Fibroblast of skin of right quadriceps (primary cell): ENCODE measurements at places on chromosomes 3 and 15.

GRCh38 chr15:70091726-70092463 lies 5.8 kb downstream of the TLE3 start:
- no peak for DNase-seq

DNA sequence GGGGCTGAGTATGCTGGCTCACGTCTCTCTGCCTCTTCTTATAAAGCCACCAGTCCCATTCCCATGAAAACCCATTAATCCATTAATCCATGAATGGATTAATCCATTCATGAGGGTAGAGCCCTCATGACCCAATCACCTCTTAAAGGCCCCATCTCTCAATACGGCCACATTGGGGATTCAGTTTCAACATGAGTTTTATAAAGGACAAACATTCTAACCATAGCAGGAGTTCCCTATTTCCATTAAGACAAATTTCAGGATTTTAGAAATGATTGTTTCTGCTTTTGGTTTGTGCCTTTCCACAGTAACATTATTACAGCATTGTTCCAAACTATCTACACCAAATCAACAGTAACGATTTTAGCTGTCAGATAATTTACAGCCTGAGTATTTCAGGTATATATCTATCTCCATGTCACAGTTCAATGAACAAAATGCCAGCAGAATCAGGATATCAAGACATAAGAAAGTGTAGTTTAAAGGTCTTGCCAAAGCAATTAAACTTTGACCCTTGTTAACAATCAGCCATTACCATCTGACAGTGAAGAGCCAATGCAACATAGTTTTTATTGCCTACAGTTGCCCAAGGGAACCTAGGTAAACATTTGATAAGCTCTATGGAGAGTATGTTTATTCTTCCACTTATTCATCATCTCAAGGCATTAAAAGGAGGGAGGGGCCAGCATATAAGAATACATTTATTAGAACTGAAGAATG lies 3.8 kb downstream of the TSPAN3 start:
- peak; percentile 47 for DNase-seq

GRCh38 chr3:62995119-62995518 lies 119.9 kb upstream of the CADPS start:
- DNase-seq = no peak

DNA sequence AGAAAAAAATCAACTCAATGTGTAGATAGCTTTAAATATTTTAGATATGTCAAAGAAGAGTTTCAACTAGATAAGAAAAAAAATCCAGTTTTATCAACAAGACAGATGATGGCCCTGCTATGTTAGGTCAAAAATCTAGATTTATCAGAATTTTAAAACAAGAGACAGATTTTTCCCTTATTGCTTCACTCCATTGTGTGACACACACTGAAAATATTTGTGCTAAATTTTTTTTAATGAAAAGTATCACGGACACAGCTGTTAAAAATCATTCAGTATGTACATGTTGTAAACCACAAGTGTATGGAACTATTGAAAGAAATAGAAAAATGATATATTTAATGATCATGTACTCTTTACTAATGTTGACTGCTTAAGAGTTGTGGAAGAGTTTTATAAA lies 43.6 kb downstream of the FOXB1 start:
- DNase-seq = peak; percentile 17

DNA sequence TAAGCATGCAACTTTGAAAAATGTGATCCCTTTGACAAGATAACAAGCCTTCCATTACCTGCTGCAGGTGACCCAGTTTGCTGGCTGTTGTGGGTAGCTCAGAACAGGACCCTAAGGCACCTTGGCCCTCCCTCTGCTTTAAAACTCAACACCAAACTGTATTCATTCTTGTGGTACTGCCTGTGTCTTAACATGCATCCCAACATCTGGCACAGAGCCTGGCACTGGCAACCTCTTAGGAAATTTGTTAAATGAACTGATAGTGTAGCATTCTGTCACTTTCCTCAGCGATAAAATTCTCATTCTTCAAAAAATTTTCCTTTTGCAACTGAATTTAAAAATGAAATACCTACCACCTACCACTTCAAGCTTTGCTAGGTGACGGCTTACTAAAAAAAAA lies 287.3 kb upstream of the ADAMTS9 start:
- DNase-seq = no peak

- no peak for DNase-seq
Measured at GRCh38 chr3:61053781-61054496, 197.3 kb downstream of the FHIT start.

DNA sequence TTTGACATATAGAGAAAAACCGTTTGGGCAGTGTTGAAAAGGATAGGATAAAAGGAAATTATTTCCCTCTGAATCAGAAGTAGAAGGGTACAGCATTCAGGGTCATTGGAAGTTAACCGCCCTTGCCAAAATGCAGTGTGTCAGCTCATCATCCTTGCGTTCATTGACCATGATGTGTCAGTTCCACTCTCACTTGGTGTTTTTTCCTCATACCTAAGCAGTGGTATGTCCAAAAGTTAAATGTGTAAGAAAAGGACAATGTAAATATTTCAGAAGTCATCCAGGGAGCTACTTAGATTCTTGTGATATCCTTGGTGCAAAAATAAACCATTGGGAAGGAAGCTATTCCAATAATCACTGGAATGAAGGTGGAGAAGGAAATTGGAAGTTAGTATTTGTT lies 50.7 kb downstream of the MAP6D1 start:
- peak; percentile 41 for DNase-seq

DNA sequence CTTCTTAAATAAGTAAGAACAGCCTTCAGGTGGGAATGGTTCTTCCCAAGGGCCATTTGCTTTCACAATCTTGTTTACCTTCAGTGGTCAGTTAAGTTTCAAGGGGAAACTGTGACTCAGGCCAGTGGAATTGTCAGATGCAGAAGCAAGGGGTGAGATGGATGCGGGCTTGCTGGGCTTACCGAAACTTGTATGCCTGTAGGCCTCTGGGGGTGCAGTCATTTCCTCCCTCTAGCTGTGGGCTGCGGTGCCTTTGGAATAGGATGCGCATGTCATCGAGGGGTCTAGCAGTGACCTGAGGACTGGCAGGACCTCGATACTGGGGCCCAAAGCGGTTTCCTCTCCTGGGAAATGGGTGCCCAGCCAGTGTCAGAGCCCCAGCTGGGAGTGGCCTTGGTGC lies 121.6 kb downstream of the EEFSEC start:
- peak; percentile 75 for DNase-seq

- no peak for DNase-seq
Measured at GRCh38 chr3:122936335-122936734, 91.2 kb downstream of the SEMA5B start.

GRCh38 chr3:124810970-124811369 lies 76.2 kb downstream of the ITGB5 start:
- DNase-seq = no peak

DNA sequence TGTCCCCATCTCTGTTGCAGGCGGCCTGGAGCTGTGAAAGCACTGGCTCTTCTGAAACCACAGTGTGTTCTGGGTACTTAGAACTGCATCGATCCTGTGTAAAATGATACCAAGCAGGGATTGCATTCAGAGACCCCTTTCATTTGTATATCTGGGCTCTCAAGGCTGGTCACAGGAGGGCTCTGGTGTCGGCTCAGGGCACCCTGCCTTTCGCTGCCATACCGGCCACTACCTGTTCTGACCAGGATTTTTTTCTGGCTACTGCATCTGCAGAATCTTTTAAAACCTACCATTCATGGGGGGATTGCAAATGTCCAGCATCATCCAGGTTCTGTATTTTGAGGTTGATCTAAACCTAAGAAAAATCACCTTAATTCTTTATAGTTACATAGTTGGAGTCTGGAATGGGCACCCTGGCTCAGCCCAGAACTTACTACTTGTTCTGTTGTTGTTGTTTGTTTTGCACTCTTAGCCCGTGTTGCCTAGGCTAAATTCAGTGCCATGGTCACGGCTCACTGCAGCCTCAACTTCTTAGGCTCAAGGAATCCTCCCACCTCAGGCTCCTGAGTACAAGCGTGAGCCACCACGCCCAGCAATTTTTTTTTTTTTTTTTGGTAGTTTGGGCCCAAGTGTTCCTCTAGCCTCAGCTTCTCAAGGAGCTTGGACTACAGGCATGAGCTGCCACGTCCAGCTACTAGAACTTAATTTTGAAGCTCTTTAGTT lies 52.7 kb downstream of the TRIM71 start:
- no peak for DNase-seq

- DNase-seq = no peak
Measured at GRCh38 chr3:185786956-185787877, 37.6 kb downstream of the IGF2BP2 start.

DNA sequence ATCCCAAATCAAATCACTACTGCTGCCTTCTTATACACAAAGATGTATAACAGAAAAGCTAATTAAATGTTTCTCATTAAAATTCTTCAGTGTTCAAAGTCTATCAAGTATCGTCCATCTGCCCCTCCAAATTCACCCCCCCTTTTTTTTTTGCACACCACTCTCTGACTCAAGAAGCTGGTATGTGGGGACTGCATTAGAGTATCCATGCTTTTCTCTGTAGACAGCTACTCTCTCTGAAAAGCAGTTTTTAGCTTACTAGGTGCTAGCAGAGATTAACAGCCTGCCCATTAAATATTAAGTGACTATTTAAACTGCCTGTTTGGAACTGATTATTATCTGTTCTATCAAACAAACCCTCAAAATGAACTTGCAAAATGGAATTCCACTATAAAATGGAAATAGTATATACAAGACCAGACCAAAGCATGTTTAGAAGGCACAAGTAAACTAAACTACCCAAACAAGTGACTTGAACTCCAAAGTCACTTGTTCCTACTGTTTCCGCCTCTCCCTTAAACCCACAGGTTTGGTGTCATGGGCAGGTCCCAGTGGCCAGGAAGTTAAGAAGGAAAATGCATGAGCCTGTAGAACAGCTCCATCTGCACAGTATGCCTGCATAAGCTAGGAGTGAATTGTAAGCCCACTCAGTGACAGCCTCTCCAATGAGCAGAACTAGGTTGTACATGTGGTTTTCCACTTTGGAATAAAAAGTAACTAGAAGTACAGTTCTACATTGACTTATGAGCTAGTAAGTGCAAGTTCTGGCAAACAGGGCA lies 32.5 kb downstream of the GBE1 start:
- DNase-seq = peak; percentile 83

DNA sequence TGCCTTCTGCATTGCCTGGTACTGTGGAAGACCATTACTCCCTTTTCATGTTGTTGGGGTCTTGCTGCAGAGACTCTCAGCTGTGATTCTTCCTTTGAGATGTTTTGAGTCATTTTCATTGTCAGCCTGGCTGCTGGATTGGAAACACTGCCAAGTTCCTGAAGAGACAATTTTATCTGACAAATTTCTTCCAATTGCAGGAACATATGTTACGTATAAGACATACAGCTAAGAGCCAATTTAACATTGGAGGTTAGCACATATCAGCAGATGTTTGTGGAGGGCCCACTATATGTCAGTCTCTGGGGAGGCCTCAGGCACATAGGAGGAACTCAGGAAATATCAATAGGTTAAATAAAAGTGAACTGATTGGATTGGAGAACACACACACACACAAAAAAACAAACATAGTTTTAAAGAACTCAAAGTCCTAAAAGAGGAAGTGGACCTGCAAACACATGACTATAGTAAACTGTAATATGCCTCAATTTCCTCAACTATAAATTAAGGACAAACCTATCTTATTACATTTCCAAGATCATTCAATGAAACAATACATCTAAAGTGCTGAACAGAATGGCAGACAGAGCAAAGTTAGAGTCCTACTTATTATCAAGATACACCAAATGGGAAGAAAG lies 172.3 kb downstream of the MYRIP start:
- DNase-seq = no peak

DNA sequence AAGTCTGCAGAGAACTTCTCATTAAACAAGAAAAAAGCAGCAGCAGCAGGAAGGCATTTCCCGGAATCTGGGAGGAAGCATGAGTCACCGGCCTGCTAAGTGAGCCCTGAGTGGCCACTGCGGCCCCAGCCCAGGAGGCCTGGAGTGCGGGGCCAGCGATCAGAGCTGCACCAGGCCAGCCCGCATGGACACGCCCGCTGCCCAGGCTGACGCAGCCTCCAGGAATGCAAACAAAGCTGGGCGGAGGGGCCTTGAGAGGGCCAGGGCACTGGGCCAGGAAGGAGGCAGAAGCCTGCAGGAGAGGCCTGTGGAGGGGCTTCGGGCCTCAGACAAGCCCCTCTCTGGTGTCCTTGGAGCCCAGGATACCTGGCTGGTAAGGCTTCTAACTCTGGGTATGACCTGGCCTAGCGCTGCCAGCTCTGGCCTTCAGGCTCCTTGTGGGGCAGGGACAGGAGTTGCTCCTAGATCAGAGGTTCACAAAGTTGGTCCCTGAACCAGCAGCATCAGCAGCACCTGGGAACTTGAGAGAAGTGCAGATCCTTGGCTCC lies 101.2 kb downstream of the SMAD6 start:
- peak; percentile 98 for DNase-seq

DNA sequence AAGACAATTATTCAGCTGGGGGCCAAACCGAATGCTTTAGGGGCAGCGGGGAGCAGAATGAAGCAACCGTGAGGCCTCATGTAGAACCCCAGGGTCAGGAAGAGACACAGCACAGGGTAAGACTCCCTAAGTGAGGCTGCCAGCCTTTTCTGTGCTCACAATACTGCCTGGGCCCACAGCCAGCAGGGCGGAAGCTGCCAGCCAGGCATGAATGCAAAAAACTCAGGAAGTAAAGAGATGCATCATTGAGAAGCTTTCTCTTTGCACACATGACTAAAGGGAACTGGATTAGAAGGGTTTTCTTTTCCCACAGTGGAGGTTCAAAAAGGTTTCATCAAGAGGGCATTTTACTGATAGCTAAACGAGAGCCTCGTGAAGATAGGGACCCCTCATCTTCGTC lies 33.3 kb downstream of the CA12 start:
- DNase-seq = peak; percentile 58

DNA sequence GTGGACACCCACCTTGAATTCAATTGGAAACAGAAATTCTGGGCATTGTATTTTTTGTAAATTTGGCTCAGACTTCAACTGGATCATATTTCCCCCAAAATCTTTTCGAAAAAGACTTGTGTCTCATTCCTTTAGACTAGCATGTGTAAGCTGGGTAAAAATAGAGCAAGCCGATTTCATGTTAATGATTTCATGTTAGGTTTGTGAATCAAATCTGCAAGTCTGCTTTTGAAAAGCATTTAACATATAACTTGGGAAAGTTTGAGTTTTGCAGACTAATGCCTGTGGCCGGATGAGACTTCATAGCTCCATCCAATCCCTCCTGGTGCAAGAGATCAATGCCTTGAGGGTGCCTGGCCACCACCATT lies 64.5 kb downstream of the FLNB start:
- DNase-seq = no peak

DNA sequence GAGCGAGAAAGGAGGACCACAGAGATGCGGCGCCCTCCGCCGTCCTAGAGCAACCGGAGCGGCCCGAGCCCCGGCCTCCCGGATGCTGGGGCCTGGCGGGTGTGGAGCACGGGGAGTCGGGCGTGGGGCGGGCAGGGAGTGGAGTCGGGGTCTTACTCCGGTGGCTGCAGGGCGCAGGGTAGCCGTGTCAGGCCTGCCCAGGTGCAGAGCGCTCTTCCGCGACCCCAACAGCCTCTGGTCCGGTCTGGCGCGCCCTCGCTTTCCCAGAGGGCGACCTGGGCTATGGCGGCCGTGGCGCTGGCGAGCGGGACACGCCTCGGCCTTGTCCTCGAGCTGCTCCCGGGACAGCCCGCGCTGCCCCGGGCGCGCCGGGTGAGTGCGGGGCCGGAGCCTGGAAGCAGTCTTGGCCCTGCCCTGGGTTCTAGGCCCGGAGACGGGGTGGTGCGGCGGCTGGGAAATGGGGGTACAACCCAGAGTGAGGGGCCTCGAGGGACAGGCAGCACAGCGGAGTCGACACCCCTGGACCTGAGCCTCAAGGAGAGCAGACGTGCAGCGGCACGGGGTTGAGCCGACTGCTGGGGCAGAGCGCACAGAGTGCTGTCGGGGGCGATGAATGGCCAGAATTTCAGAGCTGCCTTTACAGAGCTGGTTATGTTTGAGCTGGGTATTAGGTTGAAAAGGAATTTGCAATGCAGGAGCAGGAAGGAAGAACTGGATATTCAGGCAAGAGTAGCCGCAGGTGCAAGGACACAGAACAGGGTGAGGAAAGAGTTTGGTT lies at the start of gene ZNF662:
ZNF662 (plus strand) TSS at position 73 of the 778 bp plus-strand sequence. CDS start 1,973 bp downstream, outside the sequence.
- DNase-seq = peak; percentile 31
